Mesothelial cell of epicardium (in vitro differentiated cells): ENCODE measurements at places on chromosomes 1 and 21. TPM values are rescaled to one million over a fixed set of nuclear protein-coding genes. Genes with fewer than 3 reads are reported as not detected.
A peak's percentile ranks its signal among the peaks of the same experiment; 100 is the strongest.

SIK1 gene
- 30.5 to 36.1 TPM (median 31.6 TPM) in 3 replicates for total RNA-seq

CAMK2N1 gene
- total RNA-seq, result 25.9 to 29.1 TPM (median 28.5 TPM) in 3 replicates

RGS8 gene
- total RNA-seq, result not detected in 3 replicates

LRRC42 gene
- total RNA-seq, result 42.1 to 43.4 TPM (median 43.2 TPM) in 3 replicates

ARHGEF10L gene
- 31.3 to 33.1 TPM (median 32.6 TPM) in 3 replicates for total RNA-seq

KIF26B gene
- total RNA-seq, result 63.3 to 69.7 TPM (median 64.9 TPM) in 3 replicates

AIRE gene
- 0.13 to 0.23 TPM (median 0.18 TPM) in 3 replicates for total RNA-seq

CDC42SE1 gene
- 93.4 to 97.8 TPM (median 97.0 TPM) in 3 replicates for total RNA-seq

MYBPH gene
- not detected in 3 replicates for total RNA-seq

OR10J1 gene
- total RNA-seq, result not detected in 3 replicates

DNA sequence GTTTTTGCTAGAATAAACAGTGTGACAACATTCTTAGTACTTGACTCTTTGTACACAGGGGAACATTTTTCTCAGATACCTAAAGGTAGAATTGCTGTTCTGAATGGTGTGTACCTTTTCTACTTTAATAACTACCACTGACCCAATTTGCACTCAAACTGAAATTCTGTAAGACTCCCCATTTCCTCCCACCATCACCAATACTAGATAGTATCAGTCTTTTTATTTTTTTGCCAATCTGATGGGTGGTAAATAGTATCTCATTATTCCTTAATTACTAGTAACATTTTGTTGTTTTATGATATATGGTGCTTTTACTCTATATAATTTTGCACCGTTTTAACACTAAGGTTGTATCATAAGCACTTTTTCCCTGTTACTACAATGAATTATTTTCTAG lies 28.8 kb upstream of the GCLM start:
- no peak for DNase-seq

GRCh38 chr1:217522277-217522676 lies 108.6 kb downstream of the GPATCH2 start:
- DNase-seq, result no peak

- DNase-seq, result no peak
These were observed 12.2 kb downstream of the C1orf74 start for GRCh38 chr1:209772126-209772525.

DNA sequence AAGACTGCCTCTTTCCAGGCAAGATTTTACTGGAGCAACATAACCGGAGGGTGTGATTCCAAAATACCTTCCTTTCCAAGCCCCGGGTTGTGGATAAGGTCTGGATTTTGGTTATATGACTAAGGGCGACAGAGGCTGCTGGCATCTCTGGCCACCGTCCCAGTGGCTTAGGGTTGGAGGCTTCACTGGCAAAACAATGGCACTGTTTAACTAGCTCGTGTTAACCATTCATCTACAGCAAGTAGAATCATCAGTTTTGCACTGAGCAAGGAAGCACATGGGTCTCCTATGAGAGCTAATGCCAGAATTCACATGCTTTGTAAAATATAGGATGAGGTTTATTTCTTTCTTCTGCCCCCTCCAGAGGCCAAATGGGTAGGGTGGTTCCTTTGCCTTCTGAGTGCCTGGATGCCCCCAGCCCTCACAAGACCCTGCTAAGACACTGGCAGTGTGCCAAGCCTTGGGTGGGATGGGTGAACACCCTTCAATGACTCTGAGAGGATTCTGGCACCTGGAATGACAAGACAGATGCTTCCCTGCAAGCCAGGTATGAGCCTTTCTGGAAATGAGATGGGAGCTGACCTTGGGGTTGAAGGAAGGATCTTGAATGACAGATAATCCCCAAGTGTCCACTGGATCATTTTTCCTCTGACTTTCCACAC lies 36.8 kb downstream of the DHCR24 start:
- DNase-seq, result no peak

- no peak for DNase-seq
These were observed 135.3 kb downstream of the RUNX1 start for GRCh38 chr21:34913811-34914210.

GRCh38 chr21:43190544-43190943 lies 21.7 kb downstream of the CRYAA start:
- no peak for DNase-seq

DNA sequence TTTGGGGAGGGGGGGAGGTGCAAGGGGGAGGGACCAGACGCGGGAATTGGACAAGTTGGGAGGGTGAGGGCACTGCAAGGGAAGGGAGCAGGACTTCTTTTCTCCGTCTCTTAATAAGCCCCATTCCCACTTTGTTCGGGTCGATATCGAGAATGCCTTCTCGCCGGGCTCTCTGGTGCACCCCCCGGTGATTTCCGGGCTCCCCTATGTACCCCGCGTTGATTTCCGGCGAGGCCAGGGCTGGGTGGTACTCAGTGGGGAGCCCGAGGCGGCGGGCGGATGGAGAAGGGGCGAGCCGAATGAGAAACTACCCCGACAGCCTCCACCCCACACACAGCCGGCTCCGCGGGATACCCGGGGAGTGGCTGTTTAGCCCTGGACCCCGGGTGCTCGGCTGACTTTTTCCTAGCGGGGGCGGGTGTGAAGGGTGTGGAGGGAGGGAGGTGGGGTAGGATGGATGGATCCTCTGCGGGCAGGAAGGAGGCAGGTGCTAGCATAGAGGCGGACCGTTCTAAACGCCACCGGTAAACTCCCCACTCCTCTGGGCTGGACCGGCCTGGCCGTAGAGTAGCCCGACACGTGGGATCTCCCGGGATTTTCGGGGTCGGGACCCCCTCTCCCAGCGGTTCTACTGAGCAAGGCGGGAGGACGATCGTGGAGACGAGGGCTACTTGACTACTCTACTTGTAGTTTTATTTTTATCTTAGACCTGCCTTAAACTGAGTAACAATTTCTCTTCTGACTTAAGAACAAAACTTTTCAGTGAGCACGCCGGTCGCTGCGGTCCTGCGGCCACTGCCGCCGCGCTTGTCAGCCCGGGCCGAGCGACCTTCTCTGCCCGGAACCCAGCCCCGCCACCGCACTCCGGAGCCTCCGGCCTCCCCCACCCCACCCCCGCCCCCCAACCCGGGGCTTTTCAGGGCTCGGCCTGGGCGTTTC lies 1.0 kb downstream of the RNF220 start:
- DNase-seq, result peak; percentile 48

DNA sequence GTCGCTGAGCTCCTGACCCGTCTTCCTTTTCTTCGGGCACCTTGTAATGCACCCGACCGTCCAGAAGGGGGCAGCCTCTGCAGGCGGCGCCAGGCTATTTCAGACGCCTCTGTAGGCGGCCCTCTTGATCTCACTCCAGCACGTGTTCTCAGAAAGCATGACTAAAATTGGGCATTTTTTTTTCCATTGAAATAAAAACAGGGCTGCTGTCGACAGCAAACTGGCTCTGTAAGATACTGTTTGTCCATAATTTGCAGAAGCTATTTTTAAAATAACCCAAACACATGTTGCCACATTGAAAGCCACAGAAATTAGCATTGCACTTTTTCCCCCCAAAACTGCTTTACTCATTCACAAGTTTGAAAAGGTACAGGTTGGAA lies 78.0 kb downstream of the STUM start:
- DNase-seq, result no peak

DNA sequence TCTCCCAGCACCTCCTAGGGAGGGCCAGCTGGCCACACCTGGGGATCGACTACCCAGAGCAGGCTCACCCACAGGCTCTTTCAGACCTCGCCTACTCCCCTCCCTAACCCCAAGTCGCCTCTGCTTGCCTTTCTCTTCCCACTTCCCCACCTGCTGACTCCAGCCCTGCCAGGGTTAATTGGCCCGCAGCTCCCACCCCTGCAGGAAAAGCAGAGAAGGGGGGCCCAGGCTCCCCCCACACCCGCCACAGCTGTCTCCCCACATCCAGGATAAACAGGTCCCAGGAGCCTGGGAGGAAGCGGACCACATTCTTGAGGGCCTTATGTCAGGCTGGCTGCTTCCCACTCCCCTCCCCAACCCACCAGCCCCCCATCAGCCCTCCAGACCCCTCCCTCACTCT lies 45.0 kb downstream of the TAS1R2 start:
- no peak for DNase-seq

DNA sequence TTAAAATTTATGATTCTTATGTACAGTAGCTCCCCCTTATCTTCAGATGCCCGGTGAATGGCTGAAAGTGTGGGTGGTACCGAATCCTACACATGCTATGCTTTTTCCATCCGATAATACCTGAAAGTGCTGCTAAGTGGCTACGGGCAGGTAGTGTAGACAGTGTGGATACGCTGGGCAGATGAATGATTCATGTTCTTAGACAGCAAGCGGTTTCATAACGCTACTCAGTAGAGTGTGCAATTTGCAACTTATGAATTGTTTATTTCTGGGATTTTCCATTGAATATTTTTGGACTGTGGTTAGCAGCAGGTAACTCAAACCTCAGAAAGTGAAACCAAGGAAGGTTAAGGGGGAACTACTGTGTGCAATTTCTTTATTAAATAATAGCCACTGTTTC lies 7.5 kb downstream of the PCP4 start:
- DNase-seq, result no peak

- peak; percentile 72 for DNase-seq
These were observed 3.1 kb upstream of the SELENON start for GRCh38 chr1:25796811-25797458.
